Activated effector memory CD4-positive, alpha-beta T cell treated with anti-CD3 and anti-CD28 coated beads, Interleukin-2, amount 50 U/mL, for 16 hours (primary cell): ENCODE measurements at places on chromosomes 2 and 18.

DNA sequence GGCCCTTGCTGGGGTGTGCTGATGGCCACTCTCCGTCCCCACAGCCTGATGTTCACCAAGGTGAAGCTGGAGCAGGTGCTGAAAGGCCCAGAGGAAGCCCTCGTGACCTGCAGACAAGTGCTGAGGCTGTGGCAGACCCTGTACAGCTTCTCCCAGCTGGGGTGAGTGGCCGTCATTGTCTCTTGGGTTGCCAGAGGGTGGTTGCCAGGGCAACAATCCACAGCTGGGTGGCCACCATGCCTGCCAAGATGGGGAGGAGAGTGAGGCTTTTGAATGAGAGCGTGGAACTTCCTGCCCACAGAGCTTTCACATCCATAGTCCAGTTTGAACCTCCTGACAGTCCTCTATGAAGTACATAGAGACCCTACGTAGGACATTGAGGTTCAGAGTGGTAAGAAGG lies 108.8 kb downstream of the STPG4 start:
- DNase-seq: no peak

GRCh38 chr18:44765456-44765855 lies 84.8 kb downstream of the SETBP1 start:
- DNase-seq: no peak

- no peak for DNase-seq
Measured at GRCh38 chr18:41949206-41949920, 5.7 kb upstream of the PIK3C3 start.

DNA sequence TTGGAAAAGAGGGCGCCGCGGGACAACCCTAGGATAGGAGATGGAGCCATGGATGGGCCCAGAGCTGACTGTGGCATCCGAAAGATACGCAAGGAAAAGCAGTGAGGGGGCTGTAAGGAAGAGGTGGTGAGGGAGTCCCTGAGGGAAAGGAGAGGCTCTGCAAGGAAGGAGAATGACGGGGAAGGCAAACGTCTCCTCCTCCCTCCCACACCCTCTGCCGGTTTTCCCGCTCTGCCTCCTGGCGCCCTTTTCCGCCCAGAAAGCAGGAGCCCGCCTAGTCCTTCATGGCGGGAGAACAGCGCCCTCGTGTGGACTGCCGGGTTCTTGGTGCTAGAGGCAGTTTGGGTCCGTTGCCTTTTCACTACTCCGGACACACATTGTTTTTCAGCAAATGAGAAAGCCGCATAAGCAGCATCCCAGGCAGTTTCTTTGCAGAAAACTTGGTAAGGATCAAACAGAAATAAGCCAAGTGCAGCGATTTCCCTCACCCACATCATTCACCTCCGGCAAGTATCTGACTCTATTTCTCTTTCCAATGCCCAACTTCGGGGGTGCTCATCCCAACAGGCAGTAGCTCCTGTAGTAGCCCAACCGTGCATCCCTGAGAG lies 200.4 kb downstream of the INO80D start:
- DNase-seq: peak; percentile 83

DNA sequence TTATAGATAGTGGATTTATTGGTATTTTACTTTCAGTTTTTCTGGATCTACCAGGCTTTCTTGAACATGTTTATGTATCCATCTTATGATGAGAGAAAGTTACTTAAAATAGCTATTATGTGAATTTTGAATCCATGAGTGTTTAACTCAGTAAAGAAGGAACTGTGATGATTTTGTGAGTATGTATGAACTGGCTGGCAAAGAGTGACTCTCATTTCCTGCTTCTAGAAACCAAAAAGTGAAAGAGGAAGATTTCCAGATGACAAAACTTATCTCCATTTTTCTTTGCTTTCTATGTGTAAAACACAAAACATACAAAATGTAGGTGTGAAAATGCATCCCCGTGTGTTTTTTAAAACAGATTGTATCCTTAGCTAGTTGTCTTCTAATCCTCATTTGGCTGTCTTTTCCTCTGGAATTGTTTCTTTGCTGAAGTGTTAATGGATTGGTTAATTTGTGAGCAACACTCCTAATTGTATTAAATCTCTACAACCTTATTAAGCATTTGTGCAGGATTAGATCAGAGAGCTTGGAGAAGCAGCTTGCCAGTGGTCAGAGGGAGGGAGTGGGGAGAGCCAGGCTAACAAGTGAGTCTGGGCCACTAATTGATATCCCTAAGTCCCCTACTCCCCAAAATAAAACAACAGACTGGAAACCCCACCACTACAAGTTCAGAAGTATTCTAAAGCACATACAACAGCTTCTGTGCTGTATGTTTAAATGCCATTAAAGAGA lies 23.9 kb downstream of the PTPRM start:
- DNase-seq: no peak

DNA sequence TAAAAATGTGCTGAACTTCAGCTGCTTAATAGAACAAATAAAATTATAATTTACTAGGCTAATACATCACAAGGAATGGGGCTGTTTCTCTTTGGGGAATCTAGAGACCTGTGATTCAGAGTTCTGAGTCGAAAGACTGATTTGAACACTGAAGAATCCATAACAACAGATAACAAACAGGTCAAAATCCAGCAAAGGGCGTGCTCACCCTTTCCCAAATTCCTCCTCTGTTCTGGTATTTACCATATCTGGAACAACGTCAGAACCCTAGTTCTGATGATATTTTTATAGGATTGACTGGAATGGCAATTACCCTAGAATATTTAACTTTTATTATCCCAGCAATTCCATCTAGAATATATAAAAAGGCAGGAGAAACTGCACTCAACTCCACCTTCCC lies 66.0 kb upstream of the ITGA6 start:
- no peak for DNase-seq

DNA sequence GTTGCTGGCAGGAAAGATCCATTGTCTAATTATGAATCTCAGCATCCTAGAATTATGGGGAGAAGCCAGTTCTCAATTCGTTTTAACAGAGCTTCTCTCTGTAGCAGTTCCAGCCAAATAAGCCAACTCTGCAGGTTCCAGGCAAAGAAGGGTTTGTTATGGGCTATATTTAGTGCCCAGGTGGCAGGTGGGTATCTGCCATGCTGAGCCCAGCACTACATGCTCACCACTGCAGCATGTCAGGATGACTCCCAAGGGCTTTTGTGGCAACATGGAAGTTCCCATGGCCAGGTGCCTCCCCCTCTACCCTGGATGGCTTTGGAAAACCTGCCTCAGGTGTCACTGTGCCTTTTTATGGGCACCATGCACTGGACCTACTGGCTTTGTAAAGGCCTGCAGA lies 137.7 kb upstream of the MSH6 start:
- peak; percentile 34 for DNase-seq

DNA sequence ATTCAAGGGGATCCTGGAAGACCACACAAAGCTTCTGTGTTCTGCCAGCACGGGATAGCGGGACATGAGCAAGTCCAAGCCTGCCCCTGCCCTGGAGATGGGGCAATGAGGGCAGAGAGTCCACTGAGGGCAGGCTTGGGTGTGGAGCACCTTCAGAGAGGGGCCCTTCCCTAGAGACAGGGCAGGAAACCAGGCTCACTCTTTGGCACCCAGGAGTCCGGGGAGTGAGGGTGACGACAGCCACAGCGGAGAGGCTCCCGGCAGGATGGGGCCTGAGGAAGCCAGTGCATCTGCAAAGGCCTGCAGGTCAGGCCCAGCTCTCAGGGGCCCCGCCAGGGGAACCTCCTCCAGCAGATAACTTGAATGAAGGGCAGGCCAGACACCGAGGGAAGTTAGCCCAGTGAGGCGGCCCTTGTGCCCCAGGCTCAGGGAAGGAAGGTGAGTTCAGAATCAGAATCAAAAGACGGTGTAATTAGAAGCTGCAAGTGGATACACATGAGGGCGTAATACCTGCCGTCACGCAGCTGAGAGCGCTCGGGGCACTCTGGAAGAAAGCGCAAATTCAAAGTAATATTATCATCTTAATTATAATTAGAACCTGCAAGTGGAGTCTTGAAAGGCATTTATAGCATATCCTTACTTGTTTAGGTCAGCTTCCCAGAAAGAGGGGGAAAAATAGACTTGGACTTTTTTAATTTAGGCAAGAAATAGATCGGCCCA lies 142.6 kb upstream of the LGALSL start:
- no peak for DNase-seq

DNA sequence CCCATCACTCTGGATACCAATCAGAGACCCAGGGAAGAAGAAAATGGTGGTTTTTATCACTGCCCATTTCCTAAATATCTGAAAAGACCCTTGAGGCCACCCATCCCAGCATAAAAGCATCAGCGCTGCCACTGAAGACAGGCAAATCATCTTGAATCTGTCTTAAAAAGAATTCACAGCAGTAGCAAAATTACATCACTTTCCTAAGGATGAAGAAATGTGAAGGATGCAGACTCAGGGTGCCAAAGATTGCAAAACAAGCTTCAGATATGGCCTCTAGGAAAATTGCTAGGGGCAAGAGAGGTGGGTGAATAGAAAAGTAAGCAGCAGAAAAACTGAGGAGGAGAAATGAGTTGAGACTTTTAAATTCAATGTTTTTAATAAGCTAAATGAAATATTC lies 70.0 kb downstream of the SLC25A12 start:
- no peak for DNase-seq

DNA sequence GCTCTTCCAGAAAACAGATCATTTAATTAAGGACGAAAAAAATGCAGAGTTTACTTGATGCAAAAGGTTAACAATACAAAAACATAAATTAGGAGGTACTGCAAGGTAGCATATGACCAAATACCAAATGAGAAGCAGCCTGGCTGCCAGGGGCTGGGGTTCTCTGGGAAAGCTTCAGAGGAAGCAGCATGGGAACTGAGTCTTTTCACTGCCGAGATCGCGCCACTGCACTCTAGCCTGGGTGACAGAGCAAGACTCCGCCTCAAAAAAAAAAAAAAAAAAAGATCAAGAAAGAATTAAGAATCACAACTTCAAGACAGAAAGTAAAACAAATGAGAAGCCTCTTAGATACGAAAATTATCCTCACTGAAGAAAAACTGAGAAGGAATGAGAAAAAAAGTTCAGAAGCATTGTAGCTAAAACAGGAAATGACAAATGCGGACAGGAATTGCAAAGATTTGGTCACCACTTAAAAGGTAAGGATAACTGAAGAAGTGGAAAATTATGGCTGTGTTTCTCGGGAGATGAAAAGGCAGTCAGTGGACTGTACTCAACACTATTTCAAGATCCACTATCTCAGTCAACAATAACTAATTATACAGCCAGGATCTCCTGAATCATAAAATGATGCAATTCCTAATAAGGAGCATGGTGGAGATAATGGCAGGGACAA lies 4.3 kb downstream of the SEPTIN10 start:
- no peak for DNase-seq

DNA sequence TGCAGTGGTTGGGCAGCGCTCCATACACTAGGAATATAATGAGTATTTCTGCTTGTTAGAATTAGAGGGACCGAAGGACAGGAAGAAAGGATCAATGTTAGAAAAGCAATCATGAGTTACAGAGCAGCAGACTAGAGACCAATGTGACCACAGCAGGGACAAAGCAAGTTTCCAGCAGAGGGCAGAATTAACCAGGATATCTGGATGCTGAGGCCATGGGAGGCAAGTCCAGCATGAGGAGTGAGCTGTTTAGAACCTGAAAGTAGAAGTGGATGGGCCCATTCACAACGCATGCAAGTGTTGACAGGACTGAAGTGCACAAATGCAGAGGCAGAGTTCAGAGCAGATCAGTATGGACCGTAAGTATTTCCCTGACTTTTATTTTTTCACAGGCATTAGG lies 910.4 kb upstream of the GYPC start:
- no peak for DNase-seq

- DNase-seq: no peak
Measured at GRCh38 chr2:88933980-88934379, 242.5 kb downstream of the RPIA start.

DNA sequence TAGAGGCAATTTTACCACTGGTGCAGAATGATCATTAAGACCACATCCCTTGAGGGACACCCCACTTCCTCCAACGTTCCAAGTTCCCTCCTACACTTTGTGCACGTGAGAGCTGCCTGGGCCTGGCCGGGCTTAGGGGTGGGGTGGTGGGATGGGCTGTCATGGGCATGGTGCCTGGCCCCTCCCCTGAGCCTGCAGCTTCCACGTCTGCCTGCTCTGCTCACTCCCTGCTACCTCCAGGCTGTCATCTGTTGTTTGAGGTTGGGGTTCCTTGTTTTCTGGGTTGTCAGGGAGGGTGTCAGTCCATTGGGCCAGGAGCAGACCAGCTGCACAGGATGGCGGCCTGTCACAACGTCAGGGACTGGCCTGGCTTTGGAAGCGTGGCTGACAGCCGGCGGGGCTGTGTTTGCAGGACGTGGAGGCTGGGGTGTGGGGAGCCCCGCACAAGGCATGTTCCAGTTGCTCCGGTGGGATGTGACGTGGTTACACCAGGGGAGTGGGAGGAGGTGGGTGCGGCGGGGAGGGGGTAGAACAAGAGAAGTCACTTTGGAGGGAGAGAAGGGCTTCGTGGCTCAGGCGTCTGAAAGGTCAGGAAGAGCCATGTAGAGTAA lies 72.3 kb downstream of the RTP5 start:
- peak; percentile 36 for DNase-seq

GRCh38 chr2:15223887-15224286 lies 337.2 kb downstream of the NBAS start:
- DNase-seq: no peak

DNA sequence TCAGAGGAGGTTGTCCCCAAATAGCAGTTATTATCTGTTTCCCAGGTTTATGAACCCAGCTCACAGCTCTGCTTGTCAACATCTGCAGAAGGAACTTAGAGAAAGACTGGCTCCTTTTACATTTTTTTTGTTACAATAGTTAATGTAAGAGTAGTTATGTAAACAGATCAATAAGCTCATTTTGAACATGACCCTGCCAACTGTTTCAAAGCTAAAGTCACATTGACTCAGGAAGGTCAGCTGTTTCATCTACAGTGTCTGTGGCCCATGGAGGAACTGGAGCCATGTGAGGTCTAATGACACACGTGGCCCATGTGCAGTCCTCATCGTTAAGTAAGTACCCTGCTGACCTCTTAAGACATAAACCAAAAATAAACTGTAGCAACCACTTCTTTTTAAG lies 97.1 kb downstream of the SH3RF3 start:
- peak; percentile 12 for DNase-seq

DNA sequence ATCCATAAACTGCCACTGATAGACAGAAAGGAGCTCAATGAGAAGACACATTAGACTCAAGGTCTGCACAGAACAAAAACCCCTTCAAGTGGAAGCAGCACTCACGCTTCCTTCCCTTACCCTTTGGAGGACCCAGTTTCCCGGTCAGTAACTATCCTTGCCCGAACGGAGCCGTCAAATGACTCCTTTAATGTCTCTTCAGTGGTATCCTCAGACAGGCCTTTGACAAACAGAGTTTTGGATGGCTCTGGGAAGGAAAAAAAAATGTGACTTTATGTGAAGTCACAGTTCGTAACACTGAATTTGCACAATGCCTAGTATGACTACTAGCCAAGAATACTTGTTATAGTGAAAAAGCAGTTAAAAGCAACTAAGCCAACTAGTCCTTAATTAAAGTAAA lies 8.4 kb downstream of the NCL start:
- no peak for DNase-seq

GRCh38 chr2:235390108-235390815 lies 103.6 kb upstream of the AGAP1 start:
- DNase-seq: peak; percentile 73
